ENCODE measurements at places on chromosomes 5 and 9.

GRCh38 chr9:120453792-120454191 is 126.2 kb downstream of the CDK5RAP2 start:
- DNase-seq = no peak

GRCh38 chr9:83387401-83388185 is 150.6 kb downstream of the FRMD3 start:
- no peak for DNase-seq

DNA sequence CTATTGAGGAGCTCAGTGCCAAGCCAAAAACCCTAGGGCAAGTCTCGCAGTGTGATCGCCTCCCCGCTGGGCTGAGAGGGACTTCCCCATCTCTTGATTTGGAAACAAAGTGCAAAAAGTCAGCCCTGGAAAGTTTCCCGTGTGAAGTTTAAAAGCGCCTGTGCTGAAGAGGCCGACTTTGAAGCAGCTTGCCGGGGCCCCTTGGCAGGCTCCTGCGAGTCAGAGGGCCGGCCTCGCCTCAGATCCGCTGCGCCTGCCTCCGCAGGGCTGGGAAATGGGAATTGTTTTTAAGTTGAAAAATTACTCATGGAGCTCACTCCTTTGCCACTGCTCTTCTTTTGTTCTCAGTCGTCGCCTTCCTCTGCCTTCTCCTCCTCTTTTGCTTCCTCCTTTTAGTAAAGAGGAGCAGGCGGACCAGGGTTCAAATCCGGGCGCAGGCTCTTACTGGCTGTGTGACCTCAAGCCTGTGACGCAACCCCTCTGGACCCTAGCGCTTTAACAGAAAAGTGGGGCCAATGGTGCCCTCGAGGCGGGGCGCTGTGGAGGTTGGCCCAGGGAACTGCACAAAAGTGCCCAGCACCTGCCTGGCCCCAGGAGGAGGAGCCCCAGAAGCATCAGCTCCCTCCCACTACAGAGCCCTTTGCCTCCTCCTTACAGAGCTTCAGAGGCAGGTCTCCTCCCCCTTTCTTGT is 14.7 kb upstream of the LHX2 start:
- peak; percentile 37 for DNase-seq

DNA sequence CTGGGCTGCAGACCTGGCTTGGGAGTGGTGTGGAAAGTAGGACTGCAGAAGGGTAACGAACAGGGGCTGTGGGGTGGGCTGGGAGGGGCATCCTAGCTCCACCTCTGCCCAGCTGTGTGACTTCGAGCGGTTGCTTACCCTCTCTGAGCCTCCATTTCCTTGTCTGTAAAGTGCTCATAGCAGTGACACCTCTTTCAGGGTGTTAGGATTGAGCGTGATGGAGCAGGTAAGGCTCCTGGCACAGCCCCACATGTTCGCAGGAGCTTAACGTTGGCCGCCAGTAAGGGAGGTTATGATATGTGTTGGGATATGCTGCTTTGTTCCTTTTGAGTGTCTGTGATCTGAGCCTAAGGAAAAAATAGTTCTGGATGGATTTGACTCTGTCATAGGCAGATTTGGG is 2.1 kb downstream of the NDST1 start:
- no peak for DNase-seq

GRCh38 chr5:178287791-178288105 is 55.1 kb upstream of the PHYKPL start:
- DNase-seq = no peak

GRCh38 chr5:92504346-92504745 is 1076.7 kb downstream of the NR2F1-AS1 start:
- DNase-seq = no peak

DNA sequence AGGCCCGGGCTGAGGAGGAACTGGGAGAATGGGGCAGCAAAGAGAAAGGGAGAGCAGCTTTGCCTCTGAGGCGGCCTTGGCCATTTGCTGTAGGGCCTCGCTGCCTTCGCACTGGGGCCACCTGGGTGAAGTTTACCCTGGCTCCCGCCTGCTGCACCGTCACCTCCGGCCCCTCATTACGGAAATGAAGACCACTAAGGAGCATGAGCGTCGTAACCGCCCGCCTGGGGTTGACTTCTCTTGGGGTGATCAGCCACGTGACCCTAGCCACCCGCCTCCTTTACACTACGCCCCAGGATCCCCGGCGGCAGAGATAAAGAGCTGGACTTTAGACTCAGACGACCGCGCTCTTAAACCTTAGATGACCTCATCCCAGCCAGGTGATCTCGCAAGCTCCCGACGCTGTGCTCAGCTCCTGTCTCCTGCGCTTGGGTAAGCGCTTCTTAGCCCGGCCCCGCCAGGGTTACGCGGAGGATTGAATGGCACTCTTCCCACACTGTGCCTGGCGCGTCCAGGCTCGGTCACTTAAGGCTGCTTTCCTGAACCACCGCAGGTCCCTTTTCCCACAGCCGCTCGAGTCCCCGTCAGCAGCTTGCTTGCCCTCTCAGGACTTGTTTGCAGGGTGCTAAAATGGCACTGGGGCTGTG is 107.9 kb upstream of the LARP1 start:
- DNase-seq = no peak

- no peak for DNase-seq
These were observed 564.0 kb upstream of the ACO1 start for GRCh38 chr9:31820426-31820825.

DNA sequence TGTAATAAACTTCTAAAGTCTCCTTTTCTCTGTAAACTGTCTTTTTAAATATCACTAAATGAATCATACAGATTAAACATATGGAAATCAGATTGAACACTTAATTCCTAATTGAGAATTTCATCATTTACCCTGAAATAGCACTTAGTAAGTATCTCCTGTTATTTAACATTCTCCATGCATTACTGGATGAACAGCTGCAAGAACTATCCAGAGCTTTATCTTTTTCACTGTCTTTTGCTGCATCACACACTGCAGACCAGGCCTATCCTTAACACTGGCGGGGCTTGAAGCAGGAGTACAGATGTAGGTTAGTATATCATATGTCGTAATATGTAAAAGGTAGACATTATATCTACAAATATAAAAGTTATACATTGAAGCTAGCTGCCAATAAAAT is 108.7 kb upstream of the EFNA5 start:
- DNase-seq = no peak

DNA sequence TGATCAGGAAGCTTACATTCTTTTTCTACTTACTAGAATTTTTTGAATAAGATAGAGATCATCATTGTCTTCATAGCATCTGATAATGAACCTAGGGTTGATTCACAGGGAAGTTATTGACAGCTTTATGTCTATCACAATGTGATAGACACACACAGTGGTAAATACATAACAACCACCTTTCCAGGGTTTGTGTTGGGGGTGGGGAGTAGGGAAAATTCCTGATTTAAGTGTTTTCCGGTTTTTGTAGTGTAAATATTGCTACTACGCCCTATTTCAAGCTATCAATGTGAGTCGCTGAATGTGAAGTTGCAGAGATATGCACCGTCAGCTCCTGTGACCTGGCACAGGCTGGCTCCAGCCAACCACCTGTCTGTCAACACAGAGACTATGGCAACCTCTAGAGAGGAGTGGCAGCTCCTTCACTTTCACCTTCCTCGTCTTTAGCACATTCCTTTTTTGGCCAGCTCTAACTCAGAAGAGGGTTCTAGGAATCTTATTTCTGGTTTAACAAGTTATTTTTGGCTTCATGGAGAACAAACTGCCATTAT is 224.9 kb downstream of the MAT2B start:
- no peak for DNase-seq

DNA sequence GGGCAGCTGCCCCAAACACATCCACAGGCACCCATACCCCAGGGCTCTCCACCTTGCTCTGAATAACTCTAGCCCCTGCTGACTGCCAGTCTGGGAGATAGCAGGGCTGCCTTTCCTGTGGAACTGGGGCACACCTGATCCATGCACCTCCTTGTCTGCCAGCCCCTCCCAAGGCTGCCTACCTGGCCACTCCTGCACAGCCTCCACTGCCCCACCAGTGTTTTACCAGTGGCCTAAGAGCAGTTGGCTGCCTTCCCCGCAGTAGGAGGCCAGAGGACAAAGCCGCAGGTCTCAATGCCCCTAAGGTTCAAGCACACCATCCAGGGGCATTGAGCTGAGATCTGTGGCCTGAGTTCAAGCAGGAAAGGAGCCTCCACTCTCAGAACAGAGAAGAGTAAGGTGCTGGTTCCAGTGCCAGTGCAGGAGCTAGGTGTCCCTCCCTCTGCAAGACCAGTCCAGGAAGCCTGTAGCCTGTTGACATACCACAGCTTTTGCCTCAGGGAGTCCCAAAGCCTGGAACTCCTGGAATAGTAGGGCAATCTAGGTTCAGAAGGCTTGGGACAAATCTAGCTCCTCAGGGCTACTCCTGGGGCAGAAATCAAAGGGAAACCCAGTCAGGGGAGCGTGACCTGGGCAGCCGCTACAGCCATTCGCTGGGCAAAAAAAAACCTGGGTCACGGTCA is 514.5 kb upstream of the PTGER4 start:
- DNase-seq = no peak

DNA sequence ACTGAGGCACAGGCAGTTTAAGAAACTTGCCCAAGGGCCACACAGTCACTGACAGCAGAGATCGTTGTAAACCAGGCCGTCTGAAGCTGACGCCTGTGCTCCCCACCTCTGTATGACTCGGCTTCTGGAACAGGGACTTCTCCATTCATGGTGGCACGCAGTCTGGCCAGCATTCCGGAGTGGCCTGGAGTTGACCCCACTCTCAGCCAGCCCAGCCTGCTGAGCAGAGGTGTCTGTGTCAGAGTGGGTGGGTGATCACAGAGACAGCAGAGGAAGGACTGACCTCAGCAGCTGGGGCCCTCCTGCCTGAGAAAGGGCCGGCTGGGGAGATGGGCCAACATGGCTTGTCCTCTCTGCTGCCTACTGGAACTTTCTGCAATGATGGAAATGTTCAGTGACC is 12.6 kb downstream of the LRSAM1 start:
- no peak for DNase-seq

DNA sequence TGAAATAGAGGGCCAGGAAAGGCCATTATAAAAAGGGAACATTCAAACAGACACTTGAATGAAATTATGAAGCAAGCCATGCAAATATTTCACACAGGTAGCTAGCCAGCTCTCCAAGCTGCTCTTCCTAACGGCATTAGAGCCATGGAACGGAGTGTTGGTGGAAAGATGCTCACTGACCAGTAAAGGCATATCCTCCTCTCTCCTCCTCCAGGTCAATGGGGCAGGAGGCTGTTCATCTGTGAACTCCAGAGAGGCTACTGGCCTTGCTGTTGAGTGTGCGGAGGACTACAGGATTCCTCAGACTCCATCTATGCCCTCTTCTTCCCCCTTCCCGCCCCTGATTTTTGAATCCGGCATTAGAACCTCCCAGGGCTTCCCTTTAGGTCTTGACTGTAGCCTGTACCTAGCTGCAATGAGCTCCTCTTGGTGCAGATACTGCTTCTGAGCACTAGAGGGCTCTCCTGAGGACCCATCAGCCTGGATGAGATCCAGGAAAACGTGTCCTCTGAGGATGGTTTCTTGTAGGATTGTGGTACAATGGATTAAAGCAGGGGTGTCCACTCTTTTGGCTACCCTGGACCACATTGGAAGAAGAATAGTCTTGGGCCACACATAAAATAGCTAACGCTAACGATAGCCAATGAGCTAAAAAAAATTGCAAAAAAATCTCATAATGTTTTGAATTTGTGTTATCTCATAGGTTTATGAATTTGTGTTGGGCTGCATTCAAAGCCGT is 162.2 kb downstream of the SREK1 start:
- no peak for DNase-seq

DNA sequence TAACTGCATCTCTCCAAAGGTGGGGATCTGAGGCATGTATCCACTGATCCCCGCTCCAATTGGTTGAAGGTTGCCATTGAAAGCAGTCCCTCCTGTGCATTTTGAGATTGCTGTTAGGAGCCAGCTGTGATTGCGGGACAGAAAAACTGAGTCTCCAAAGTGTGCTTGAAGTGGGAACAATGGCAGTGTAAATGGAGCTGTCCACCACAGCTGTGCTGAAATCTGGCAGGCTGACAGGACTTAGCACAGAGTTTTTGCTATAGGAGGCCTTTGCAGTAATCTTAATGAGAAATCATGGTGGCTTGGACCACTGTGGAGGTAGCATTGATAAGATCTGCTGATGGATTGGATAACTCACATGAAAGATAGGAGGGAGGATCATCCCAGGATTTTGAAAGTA is 3.3 kb downstream of the RNF20 start:
- peak; percentile 14 for DNase-seq

- no peak for DNase-seq
These were observed 167.7 kb downstream of the CDH6 start for GRCh38 chr5:31361234-31361633.

DNA sequence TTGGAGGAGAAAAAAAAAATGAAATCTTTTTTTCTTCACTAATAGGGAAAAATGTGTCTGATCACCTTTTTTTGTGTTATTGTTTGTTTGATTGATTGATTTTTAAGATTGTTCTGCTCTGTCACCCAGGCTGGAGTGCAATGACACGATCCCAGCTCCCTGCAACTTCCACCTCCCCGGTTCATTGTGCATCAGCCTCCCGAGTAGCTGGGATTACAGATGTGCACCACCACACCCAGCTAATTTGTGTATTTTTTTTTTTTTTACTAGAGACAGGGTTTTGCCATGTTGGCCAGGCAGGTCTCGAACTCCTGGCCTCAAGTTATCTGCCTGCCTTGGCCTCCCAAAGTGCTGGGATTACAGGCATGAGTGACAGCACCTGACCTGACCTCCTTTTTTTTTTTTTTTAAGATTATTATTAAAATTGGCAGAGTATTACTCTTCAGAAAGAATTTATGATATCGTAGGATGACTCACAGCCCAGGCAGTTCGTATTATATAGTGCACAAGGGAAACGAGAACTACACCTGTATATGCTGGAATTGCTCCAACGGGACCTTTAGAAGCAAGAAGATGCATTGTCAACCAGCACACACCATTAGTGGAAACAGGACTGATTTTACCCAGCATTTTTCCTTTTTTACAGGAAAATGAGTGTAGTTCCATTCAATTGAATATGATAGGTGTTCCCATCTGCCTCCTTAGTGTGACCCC is 27.7 kb downstream of the FUBP3 start:
- no peak for DNase-seq

GRCh38 chr9:111720174-111720573 is 58.8 kb downstream of the GNG10 start:
- no peak for DNase-seq

GRCh38 chr9:34652602-34653000 is 616 bp downstream of the IL11RA start:
- no peak for DNase-seq

- no peak for DNase-seq
These were observed 13.8 kb downstream of the ZNF608 start for GRCh38 chr5:124732428-124733328.

DNA sequence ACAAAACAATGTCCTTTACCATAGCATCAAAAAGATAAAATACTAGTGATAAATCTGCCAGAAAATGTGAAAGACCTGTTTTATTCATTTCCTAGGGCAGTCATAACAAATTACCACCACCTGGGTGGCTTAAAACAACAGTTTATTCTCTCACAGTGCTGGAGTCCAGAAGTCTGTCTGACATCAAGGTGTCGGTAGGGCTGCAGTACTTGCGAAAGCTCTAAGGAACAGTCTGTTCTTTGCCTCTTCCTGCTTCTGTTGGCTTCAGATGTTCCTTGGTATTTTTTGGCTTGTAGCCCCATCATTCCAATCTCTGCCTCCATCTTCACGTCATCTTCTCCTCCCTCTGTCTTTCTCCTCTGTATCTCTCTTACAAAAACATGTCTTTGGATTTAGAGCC is 51.0 kb downstream of the PTPDC1 start:
- DNase-seq = no peak

Measured in stimulated activated CD4-positive, alpha-beta T cell treated with anti-CD3 and anti-CD28 coated beads, TNF-alpha, amount 100 ng/mL, for 48 hours (primary cell).